ENCODE measurements at places on chromosomes 2 and 18. TPM values are rescaled to one million over a fixed set of nuclear protein-coding genes. Genes with fewer than 3 reads are reported as not detected.

Gene COL3A1
- total RNA-seq = 190 TPM

GRCh38 chr2:169761970-169762292 lies 28.3 kb downstream of the KLHL23 start:
- DNase-seq = no peak

DNA sequence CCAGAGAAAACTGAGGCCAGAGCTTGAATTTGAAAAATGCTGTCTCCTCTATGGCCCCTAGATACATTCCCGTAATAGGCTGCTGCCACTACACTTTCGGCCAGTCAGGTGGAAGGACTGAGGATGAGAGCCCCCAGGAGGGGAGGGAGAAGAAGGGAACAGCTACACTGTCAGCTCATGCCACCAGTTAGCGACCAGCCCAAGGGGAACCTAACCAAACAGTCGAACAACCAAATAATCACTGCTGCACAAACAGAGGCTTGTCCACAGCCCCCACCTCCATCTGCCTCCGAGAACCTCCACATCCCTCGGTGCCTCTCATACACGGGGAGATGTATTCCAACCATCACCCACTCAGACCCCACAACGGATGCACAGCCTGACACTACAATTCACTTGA lies 7.3 kb downstream of the ZNF516 start:
- no peak for DNase-seq

GRCh38 chr2:113698892-113699447 lies 57.5 kb downstream of the SLC35F5 start:
- no peak for DNase-seq

- no peak for DNase-seq
Observed at GRCh38 chr2:120613742-120614571, 121.7 kb upstream of the GLI2 start.

DNA sequence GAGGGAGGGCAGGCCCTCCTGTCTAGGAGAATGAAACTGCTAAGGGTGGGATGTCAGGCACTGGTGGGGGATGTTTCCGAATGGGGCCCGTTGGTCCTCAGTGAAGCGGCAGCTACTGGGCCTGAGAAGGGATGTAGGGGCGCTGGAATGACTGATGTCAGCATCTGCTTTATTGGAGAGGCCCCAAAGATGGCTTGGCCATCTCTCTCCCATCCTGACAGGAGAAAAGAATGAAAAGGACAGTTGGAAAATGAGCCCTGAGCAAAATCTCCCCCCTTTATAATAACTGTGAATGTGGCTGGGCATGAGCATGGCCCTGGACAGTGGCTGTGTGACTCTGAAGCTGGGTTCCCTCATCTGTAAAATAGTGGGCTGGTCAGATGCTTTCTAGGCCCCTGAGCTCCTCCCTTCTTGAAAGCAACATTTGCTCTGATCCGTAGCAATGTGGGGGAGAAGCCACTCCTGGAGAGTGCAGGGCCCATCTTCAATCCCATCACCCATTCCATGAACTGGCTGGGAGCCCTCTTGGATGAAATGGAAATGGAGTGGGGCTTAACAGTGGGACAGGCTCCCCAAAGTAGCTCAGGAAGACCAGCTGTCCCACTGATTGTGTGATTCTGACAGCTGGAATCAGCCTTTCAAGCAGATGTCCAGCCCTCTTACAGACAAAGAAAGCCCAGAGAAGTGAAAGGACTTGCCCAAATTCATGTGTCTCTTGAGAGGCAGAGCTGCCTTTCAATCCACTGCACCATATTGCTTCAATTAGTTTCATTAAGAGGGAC lies 232.7 kb upstream of the SMAD2 start:
- DNase-seq = no peak

DNA sequence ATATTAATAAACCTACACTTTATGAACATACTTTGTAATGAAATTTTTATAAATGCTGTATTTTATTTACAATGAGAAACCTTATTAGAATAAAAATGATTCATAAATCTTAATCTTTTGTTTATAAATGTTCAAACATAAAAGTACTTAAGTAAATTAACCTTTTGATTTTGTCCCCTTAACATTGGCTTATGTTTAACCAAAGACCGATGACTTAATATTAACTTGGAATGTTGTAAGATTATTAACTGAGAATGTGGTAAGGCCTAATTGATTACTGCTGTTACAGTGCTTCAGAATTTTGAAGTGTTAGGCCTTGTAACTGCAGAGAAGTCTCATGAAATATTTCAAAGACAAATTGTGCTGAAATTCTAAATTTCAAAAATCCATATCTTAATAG lies 5.7 kb downstream of the CPS1 start:
- DNase-seq = no peak

- no peak for DNase-seq
Observed at GRCh38 chr2:149463328-149464002, 124.1 kb downstream of the MMADHC start.

Gene LHCGR
- 1.7 TPM for total RNA-seq

DNA sequence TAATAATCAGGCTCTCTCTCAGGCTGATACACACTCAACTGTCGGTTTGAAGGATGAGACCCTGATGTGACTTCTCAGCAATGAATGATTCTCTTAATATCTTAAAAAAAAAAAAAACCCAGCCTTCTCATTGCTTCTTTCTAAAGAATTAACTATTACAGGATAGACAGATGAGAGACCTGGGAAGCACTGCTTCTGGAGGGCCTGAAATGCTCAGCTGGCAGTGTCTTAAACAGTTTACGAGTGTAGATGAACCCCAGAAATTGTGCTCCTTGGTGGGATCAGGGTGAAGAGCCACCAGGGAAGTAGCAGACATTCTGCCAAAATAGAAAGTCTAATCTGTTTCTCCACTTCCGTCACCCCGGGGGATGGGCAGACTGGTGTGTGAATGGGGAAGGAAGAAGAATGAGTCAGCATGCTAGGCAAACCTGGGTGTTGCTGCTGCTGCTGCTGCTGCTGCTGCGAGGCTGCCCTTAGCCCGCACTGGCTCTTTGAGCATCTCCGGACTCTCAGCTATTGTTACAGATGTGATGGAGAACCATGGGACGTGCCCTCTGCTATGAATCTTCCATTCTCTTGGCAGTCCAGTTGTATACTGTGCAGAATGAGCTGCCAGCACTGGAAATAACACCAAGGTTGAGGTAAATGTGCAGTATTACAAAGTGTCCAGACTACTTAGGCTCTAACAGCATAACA lies 158.4 kb downstream of the SETBP1 start:
- peak; percentile 59 for DNase-seq

DNA sequence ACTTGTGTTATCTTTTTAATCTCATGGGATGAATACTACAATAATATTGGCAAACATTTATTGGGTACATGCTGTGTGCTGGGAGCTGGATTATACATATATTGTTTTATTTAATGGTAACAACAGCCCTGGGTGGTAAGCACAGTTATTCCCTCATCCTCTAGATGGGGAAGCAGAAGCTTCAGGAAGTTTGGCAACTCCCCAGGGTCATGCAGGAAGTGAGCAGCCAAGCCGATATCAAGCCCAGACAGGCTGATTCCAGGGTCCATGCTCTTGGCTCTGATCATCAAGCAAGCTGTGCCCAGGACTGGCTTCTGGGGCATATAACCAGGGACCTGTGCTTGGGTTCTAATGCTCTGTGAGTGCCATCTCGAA lies 155.8 kb downstream of the ZNF516 start:
- no peak for DNase-seq

Gene ATOH8
- total RNA-seq = 1.2 TPM

Gene GDF7
- total RNA-seq = 0.17 TPM

DNA sequence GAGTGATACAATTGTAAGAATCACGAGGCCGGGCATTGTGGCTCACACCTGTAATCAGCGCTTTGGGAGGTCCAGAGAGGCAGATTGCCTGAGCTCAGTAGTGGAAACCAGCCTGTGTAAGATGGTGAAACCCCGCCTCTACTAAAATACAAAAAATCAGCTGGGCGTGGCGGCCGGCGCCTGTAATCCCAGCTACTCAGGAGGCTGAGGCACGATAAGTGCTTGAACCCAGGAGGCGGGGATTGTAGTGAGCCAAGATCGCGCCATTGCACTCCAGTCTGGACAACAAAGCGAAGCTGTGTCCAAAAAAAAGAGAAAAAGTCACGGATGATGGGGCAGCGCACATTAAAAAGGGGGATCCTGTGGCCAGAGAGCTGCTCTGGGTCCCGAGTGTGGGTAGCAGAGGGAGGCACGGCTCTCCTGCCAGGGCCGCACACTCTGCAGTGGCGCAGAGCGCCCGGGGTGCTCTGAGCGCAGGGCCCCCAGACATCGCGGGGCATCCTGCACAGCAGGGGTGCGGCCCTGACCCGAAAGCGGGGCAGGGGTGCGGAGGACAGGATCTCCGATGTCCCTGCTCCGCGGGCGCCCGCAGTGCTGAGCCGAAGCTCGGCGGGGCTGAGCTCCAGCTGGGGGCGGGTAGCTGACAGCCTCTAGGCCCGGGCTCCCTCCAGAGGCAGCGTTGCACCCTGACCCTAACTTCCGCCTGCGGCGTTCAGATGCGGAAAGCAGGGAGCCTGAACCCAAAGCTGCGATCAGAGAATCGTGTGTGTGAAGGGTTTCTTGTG lies 30.4 kb upstream of the RAB6D start:
- DNase-seq = no peak

- DNase-seq = no peak
Observed at GRCh38 chr2:158128168-158128973, 26.7 kb downstream of the UPP2 start.

DNA sequence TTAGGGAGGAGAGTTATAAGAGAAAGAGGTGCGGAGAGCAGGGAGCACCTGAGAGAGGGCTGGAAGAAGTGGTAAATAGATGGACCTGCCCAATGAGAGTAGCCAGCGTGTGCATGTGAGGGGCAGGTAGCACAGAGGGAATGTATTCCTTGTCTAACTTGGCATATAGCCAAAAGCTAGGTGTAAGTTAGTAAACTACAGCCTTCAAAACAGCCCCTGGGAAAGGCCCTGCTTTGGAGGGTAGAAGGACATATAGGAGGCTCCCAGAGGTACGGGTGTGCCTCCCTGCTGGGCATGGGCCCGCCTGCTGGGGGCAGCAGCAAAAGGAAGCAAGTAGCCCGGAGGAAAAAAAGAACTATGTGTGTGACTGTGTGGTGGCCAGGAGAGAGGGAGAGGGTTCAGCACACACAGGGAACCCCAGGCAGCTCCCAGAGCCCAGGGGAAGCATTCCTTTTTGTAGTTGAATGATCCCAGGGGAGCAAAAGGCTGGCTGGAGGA lies 48.0 kb downstream of the TCF7L1 start:
- no peak for DNase-seq

DNA sequence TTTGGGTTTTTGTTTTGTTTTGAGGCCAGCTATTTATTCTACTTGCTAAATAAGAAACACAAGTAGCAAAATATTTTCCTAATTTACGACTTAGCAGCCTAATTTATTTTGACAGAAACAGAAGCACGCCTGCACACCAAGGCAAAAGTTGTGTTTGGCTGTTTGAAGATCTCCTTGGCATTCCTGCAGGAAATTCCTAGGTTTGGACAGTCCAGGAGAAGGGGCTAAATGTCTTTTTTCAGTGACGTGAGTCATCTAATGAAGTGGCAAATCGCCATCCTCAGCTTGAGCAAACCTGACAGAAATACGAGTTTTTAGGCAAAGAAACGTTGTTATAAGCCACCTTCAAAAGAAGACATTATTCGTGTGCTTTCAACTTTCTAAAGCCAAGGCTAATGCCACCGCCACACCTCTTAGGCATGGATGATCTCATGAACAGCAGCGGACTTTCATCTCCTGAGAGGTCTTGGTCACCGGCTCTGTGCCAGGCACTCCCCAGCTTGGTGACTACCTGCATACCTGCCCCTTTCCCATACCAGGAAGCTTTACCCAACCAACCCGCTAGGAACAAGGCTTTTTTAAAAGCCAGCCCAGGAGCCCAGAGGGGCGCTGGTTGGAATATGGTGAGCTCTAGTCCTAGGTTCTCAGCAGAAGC lies 30.9 kb downstream of the STK39 start:
- no peak for DNase-seq

- DNase-seq = no peak
Observed at GRCh38 chr2:153222231-153223165, 256.1 kb downstream of the RPRM start.

Gene DUSP19
- total RNA-seq = 5.8 TPM

GRCh38 chr2:1209761-1210160 lies 203.5 kb upstream of the TPO start:
- no peak for DNase-seq

Gene RFX8
- 21.8 TPM for total RNA-seq
